GM03348 (cell line): ENCODE measurements at places on chromosomes 2 and 18.
A peak's percentile ranks its signal among the peaks of the same experiment; 100 is the strongest.

- DNase-seq = peak; percentile 80
These were observed 30.7 kb upstream of the MLPH start for GRCh38 chr2:237456200-237456843.

GRCh38 chr2:10221976-10222870 lies 80.5 kb upstream of the HPCAL1 start:
- no peak for DNase-seq

GRCh38 chr2:43465234-43465633 lies 130.6 kb downstream of the THADA start:
- DNase-seq = no peak

DNA sequence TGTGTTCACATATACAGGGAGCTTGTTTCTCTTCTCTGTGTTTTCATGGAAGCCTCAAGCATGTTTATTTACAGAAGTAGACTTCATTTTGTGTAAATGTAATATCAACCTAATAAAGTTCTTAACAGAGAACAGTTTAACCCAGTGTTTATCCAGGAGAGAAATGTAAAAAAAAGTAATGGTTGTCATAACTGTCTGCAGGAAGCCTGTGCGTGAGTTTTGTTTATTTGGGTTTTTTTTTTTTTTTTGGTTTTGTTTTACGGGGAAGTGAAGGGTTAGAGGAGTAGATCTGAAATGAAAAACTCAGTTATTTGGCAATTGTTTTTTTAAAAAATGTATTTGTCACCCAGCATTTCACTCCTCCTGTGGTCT lies 124.7 kb downstream of the RAPGEF4 start:
- DNase-seq = no peak

- DNase-seq = no peak
These were observed 302.1 kb downstream of the HRH4 start for GRCh38 chr18:24762511-24762910.
